ENCODE measurements at places on chromosomes 3 and 15. TPM values are rescaled to one million over a fixed set of nuclear protein-coding genes. Genes with fewer than 3 reads are reported as not detected.

- DNase-seq, result no peak
Measured at GRCh38 chr3:127954640-127955039, 39.6 kb downstream of the KBTBD12 start.

- DNase-seq, result peak; percentile 16
Measured at GRCh38 chr3:41247055-41248004, 48.0 kb downstream of the CTNNB1 start.

- peak; percentile 62 for DNase-seq
Measured at GRCh38 chr15:63041974-63042876, at the start of gene TPM1. TPM1 (plus strand) TSS chr15:63042747; CDS start chr15:63042830, 83 bp downstream.

The TMEM45A gene
- polyA plus RNA-seq, result 27.3 TPM

DNA sequence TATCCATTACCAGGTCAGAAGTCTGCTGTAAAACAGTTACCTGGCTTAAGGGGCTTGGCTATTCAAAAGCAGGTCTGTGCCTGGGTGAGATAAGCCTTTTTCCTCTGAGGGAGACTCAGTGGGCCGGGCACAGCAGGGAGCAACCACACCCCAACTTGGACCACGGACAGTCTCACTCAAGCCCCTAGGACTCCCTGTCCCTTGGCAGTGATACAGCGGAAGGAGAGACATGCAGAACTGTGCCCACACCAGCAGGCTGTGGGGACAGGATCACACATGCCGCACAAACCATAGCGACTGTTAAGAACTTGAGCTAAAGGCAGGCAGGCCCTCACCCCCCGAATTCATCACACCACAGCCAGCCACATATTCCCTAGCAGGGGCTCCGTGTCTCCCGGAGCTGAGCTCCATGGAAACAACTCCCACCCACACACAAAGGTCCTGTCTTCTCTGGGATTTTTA, 2.8 kb upstream of the GP5 start:
- no peak for DNase-seq

GRCh38 chr3:11530153-11530721, 113.5 kb downstream of the VGLL4 start:
- DNase-seq, result no peak

GRCh38 chr3:124174910-124175874, 183.3 kb upstream of the ROPN1 start:
- no peak for DNase-seq

The ADGRG7 gene
- polyA plus RNA-seq, result not detected

The CADM2 gene
- 0.53 TPM for polyA plus RNA-seq

- no peak for DNase-seq
Measured at GRCh38 chr15:27201425-27201824, 230.4 kb downstream of the GABRG3 start.

The STRC gene
- polyA plus RNA-seq, result 0.58 TPM

- DNase-seq, result no peak
Measured at GRCh38 chr3:181075098-181075497, 85.6 kb upstream of the DNAJC19 start.

GRCh38 chr3:45946307-45946706, 3.0 kb downstream of the CXCR6 start:
- no peak for DNase-seq

The DCUN1D1 gene
- polyA plus RNA-seq, result 66.0 TPM

DNA sequence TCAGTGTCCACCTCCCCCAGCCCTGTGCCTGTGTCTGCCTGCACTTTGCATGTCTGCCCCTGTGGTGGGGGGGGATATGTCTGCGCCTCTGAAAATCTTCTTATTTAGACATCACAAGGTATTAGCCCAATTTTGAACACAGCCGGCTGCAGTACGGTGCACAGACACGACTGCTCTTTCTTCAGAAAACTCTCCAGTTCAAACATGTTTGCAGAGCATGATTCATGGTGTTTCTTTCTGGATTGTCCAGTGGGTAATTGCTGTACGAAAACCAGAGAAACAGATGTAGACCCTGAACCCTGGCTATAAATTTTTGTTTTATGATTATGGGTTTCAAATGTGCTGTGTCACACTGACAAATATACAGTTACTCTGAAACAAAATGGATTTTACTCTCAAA, 3.4 kb upstream of the RARB start:
- DNase-seq, result no peak

GRCh38 chr3:7788881-7789280, 712.7 kb upstream of the LMCD1 start:
- DNase-seq, result no peak

DNA sequence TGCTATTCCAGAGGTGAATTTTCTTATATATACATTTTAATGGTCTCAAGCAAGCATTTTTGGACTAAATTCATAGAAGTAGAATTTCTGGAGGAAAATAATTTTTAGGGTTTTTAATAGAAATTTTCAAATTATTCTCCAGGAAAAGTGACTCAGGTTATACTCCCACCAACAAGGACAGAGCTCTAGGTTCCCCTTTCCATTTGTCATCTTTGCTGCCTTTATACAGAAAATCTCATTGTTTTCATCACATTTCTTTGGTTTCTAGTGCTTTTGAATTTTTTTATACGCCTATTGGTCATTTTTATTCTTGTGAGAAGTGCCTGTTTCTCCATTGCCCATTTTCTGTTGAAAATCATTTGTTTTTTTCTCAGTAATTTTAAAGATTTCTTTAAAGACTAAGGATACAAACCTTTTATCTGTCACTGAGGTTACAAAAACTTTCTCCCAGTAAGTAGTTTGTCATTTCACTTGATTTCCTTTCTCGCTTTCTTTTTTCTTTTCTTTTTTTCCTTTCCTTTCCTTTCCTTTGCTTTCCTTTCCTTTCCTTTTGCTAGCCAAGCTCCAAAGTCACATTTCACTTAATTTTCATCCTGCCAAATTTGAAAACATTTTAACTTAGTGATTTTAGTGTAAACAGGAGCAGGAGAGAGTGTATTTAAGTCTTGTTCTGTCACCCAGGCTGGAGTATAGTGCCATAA, 77.1 kb upstream of the CHRNB4 start:
- DNase-seq, result no peak

The SERINC4 gene
- not detected for polyA plus RNA-seq

The ZMYND10 gene
- 3.6 TPM for polyA plus RNA-seq

DNA sequence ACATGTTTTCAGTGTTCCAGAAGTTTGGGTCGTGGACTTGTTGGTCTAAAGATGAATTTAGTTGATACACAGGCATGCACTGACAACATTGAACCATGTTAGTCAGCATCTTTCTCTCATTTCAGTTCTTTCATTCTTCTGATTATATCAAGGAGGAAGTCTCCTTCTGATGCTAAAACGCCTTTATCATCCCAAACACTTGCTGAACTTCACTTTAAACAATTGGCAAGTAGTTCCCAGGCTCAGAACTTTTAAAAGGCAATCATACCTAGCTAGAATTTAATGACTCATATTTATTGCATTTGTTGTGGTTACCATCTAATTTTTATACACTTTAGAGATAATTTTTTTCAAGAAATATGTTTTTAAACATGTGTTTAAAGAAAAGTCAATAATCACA, 15.9 kb downstream of the LMCD1 start:
- DNase-seq, result no peak

DNA sequence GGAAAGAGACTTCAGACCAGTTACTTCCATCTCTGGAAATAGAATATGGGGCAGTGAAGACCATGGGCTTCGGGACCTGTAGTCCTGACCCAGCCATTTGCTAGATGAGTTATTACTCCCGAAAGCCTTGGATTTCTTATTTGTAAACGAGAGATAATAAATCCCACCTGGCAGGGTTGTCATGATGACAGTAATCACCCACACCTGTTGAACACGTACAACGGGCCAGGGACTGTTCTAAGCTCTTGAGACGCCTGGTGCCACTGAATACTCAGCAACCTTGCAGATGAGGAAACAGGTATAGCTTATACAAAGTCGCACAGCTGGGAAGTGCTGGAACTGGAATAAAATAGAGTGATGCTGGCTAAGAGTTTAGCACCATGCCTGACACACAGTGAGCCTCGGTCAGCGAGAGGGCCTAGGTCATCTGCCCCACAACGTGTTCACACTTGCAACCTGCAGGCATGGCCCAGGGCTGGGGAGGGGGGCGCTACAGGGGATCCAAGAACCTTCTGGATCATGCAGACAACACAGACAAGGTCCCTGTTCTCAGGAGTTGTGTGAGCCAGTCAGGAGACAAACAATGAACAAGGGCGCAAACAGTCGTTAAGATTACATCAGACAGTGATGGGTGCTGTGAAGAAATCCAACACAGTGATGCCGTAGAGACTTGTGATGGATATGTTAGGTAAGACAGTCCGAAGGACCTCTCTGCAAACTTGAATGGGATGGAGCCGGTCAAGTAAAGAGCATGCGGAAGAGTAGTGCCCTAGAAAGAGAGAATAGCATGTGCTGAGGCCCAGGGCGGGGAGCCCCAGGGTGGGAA, 89.2 kb downstream of the CORO2B start:
- DNase-seq, result no peak

- no peak for DNase-seq
Measured at GRCh38 chr3:152316318-152316717, 47.6 kb downstream of the MBNL1 start.

GRCh38 chr15:77981281-77982126, 96.0 kb downstream of the TBC1D2B start:
- no peak for DNase-seq

The CDHR4 gene
- polyA plus RNA-seq, result not detected

- no peak for DNase-seq
Measured at GRCh38 chr3:169603661-169604060, 59.9 kb downstream of the MECOM start.

GRCh38 chr3:58322793-58323192, 9.9 kb upstream of the PXK start:
- DNase-seq, result no peak

Measured in right renal pelvis (tissue), 4 donors.